ENCODE measurements at places on chromosomes 13 and 19. TPM values are rescaled to one million over a fixed set of nuclear protein-coding genes. Genes with fewer than 3 reads are reported as not detected.

CLIP3 gene
- 1.9 TPM for total RNA-seq

KLK14 gene
- total RNA-seq = under 0.01 TPM

POU2F2 gene
- 0.15 TPM for total RNA-seq

LILRB2 gene
- total RNA-seq = not detected

SOX21 gene
- not detected for total RNA-seq

JSRP1 gene
- total RNA-seq = not detected

CRTC1 gene
- total RNA-seq = 0.97 TPM

ELAVL3 gene
- not detected for total RNA-seq

EPS8L1 gene
- 5.9 TPM for total RNA-seq

RXFP2 gene
- not detected for total RNA-seq

PPP5C gene
- 81.8 TPM for total RNA-seq

SPTBN4 gene
- under 0.01 TPM for total RNA-seq

SIGLECL1 gene
- total RNA-seq = not detected

SPRED3 gene
- total RNA-seq = 1.4 TPM

TGFB1 gene
- total RNA-seq = 41.6 TPM

NMRK2 gene
- total RNA-seq = not detected

GRK1 gene
- not detected for total RNA-seq

All from epithelial cell of umbilical artery (primary cell).